ENCODE measurements at places on chromosomes 4 and X.

DNA sequence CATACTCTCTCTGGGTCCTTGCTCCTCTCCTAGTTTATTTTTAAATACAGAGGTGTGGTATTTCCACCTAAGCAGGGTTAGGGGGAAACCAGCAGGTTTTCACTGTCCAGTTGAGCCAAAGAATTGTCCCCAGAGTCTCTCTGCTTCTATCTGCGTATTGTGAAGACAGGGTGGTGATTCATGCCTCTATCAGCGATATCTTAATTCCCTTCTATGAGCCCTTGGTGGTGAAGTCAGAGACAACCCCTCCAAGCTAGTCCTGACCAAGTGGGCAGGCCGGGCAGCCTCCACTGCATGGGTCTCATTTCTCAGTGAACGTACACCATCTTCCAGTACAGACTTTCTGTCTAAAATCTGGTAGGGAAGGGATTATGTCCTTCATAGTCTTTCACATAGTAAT, 100.5 kb upstream of the GPR34 start:
- DNase-seq, result no peak

DNA sequence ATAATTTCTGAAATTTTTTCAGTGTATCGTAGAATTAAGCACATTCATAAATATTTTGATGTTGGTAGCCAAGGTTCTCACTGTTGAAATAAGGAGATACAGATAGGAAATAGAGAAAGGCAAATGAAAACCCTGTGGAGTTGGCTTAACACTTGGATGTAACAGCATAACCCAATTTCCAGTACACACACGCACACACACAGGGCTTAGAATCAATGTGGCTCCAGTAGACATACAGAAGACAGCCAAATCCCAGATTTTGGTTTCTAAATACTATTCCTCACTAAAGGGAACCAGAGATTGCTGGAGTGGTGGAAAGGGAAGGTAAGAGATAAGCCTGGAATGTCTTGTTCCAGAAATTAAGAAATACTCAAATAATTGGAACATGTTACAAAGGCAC, 54.4 kb downstream of the SMAD1 start:
- DNase-seq, result no peak

GRCh38 chr4:147846318-147847155, 114.6 kb downstream of the ARHGAP10 start:
- DNase-seq, result peak; percentile 24

DNA sequence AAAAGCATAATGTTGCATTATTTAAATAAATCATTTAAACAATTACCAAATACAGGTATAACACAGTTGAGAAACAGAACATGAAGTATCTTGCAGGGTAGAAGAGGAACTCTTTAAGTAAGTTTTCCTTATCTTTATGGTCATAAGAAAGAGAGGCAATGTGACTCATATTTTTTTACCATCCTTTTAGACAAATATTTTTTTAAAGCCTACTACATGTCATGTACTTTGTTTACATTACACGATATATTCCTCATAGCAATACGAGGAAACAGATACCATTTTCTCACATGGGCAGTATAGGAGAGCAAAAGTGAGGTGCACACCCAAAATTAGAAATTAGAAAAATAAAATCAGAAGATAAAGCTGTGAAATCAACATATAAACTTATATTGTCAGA, 49.3 kb upstream of the EPHA5 start:
- no peak for DNase-seq

- no peak for DNase-seq
These were observed 158.1 kb downstream of the DTHD1 start for GRCh38 chr4:36439556-36439955.

- no peak for DNase-seq
These were observed 203.1 kb downstream of the FBXO8 start for GRCh38 chr4:174080361-174080760.

DNA sequence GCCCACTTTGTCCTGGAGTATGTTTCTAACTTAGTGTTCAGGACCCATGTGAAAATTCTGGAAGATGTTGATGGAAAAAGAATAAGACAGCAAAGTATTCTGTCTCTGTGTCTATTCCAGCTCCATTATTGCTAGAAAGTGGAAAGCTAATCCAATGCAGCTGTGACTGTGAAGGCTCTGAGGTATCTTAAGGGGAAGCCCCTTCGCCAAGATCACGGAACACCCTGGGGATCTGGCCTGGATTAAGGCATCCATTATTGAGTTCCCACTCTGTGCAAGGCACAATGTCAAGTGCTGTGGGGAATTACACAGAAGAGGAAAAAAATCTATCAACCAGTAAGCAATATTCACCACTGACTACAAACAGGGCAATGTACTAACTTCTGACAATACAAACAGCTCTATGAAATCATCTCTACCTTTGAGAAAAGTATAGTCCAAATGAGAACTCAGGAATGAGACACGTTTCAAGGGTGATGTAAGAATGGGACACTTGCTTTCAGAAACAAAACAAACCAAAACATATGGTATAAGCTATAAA, 222.1 kb downstream of the LDB2 start:
- no peak for DNase-seq

DNA sequence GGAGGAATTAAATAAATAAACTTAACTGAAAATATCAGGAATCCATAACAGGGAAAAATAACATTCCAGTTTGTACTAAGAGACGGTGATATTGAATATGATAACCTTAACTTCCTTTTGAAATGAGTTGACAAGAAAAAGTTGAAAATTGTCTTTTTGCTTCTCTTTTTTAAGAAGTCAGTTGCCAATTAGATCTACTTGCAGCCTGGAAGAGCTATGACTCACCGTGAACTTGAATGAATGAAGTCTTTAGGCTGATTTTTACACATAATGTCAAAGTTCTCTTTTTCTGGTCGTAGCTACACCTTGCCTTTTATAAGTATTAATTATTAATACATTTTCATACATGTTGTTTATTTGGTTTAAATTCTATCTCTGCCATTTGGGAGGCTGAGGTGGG, 94.4 kb upstream of the HPGD start:
- no peak for DNase-seq

- no peak for DNase-seq
These were observed 795.1 kb upstream of the GRIA3 start for GRCh38 chrX:122389005-122389404.

- peak; percentile 86 for DNase-seq
These were observed 288.5 kb downstream of the ASMT start for GRCh38 chrX:1903236-1903935.

- DNase-seq, result no peak
These were observed 259.2 kb downstream of the PCDH7 start for GRCh38 chr4:30979402-30979801.

DNA sequence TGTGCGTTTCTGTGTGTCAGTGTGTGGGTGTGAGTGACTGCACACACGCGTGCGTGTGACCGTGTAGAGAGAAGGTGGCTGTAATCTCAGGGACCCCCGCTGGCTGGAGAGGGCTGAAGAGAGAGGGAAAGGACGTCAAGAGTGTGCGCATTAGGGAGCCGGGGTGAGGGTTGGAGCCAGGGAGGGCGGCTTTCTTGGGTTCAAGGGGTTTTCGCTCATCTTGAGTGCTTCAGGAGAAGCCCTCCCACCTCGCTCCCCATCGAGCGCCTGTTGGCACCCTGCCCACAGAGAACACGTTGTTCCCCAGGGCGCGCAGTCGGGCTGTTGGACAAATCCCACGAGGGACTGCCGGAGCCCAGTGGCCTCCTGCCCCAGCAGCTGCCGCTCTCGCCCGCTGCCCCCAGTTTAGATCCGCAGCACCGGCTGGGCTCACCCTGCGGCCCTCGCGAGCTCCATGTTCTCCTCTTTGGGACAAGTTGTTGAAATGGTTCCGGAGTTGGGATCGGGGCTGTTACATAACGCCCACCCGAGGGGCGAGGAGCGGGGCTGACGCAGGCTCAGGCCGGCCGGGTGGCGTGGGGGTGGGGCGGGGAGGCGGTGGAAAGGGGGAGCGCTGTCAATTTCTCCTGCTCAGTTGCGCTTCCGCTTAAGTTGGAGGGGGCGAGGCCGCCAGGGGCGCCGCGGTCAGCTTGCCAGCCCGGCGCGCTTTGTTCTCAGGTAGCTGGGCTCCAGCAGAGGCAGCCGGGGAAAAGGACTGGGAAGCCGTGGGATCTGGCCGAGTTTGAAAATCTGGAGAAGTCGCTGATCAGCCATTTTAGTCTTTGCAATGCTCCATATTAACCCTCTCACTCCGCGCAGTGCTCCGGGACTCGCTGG, 1.6 kb downstream of the GRIA2 start:
- no peak for DNase-seq

DNA sequence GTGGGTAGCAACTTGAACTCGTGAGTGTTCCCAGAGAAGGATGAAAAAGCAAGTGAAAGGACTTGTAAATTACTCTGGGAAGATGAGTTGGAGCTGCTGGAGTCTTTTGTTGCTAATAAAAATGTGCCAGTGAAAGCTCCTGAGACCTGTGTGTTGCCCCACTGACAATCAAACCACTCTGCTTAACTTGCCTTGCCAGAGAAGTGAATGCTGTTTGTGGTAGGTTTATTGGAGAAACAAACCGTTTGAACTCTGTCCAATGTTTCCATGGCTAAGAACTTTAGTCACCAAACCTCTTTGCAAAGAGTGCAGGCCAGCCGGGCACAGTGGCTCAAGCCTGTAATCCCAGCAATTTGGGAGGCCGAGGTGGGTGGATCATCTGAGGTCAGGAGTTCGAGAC, 586.9 kb downstream of the PCDH7 start:
- DNase-seq, result no peak

DNA sequence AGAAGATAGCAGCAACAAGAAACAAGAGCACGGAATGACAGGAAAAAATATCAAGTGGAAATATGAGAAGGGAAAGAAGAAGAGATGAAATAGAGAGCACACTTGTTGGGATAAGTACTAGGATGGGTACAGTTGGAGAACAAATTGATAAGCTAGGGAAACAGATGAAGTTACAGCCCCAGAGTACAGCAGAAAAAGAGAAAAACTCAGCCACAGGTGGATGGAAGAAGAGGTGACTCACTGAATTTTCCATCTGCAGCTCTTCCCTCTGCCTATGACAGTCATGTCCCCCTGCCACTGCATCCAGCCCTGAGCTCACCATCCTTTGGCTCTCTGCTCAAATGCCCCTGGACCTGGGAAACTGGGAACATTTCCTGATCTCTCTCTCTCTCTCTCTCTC, 209.0 kb downstream of the BCOR start:
- no peak for DNase-seq

- no peak for DNase-seq
These were observed 362.4 kb upstream of the HTR2C start for GRCh38 chrX:114221445-114221844.

- DNase-seq, result no peak
These were observed 420.4 kb upstream of the PITX2 start for GRCh38 chr4:111043286-111043685.

DNA sequence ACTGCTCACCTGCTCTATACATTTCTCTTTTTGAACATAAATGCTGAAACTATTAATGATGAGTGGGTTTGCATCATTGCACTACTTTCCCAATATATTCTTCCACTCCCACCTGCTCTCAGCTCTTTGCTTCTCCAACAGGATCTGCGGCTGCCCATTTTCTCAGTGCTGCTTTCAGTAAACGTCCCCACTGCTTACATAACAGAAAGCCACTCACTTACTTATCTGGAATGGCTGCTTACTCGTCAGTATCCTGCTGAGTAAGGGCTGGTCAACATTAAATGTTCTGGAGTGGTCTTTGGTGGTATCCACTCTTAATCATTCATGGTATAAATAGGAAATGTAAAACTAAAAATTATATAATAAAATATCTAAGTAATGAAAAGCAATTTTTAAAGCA, 112.8 kb upstream of the HPF1 start:
- DNase-seq, result no peak

- no peak for DNase-seq
These were observed 43.6 kb downstream of the ZCCHC12 start for GRCh38 chrX:118867251-118867650.

- peak; percentile 16 for DNase-seq
These were observed 840 bp downstream of the ZNF711 start for GRCh38 chrX:85244450-85245211.

- no peak for DNase-seq
These were observed 8.9 kb downstream of the PGAM4 start for GRCh38 chrX:77960567-77960966.

- DNase-seq, result no peak
These were observed 285.7 kb upstream of the TRAM1L1 start for GRCh38 chr4:117370944-117371668.

- no peak for DNase-seq
These were observed 4.0 kb upstream of the MSX1 start for GRCh38 chr4:4855301-4856070.

DNA sequence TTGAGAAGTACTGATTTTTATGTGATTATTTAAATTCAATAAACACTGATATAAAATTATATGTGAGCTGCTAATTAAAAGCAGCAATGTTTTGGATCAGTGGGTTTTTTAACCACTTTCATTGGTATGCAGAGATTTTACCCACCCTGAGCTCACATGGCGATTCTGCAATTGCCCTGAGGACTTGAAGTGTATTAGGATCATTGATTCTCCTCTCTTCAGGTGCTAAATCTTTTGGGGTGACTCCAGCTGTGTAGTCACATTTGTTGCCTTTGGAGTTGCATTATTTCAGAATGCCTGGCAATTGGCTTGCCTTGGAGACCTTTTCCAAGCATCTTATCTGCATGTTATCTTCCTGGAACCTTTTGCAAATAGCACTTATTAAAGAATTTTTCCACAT, 51.3 kb downstream of the UGT8 start:
- DNase-seq, result no peak

GRCh38 chr4:43282534-43282933, 390.0 kb downstream of the GRXCR1 start:
- no peak for DNase-seq

DNA sequence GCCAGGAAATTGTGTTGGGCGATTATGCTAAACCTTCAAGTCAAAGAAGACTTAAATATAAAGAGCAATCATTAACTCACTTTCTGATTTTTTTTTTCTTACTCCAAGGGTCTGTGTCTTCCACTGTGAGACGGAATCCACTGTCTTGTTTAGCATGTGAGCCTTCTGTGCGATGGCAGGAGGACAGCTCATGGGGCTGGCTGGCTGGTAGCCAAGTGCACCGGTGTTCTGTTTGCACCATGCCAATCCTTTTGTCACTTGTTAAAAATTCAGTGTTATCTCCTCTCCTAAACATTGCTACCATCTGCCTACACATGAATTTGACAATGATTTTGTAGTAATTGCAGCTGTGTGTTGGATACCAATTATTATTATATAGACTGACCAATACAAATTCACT, 1056.3 kb upstream of the IGFBP7 start:
- no peak for DNase-seq

DNA sequence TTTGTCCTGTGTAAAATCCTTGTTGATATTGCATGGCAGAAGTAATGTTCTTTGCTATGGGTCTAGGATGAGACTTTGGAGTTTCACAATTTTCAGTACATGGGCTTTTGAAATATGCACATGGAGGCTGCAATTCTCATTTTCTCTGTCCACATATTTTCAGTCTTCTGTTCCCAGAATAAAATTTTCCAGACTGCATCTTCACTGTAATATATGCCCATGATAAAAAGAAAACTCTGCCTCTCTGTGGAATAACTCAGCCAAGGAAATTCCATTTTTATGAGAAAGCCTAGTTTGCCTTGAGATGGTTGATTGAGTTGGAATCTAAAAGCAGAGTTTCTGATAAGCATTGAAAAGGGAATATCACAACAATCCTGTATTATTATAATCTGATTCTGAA, 601.4 kb upstream of the AADAT start:
- DNase-seq, result peak; percentile 28

Data from fibroblast of upper back skin (primary cell).